Choroid plexus epithelial cell (primary cell): ENCODE measurements at places on chromosomes 11 and 22.
A peak's percentile ranks its signal among the peaks of the same experiment; 100 is the strongest.

DNA sequence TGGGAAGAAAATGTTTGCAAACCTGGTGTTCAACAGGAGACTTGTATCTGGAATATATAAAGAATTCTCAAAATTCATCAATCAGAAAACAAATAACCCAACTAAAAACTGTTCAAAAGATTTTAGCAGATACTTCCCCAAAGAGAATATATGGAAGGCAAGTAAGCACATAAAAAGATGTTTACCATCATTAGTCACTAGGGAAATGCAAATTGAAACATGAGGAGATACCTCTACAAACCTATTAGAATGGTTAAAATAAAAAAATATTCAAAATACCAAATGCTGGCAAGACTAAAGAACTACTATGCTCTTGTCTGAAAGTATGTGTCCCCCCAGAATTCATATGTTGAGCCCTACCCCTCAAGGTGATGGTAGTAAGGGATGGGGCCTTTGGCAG, 8.6 kb downstream of the EXPH5 start:
- DNase-seq: no peak

DNA sequence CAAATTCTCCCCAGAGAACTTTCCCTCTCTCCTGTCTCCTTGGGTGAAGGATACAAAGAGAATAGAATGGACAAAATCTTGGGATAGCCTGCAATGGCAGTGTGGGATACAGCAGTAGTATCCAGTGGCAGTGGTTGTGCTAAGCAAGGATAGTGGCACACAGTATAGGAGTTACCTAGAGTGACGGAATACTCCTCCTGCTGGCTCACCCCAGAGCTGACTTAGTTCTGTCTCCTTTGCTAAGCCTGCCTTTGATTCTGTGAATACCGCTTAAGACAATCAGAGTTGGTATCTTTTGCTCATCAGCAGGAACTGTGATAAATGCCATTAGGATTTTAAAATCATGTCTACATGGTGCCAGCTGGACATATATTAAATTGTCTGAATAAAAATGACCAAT, 404.3 kb downstream of the JRKL start:
- DNase-seq: no peak

- DNase-seq: peak; percentile 12
Observed at GRCh38 chr22:28506150-28506535, 173.5 kb downstream of the TTC28 start.

DNA sequence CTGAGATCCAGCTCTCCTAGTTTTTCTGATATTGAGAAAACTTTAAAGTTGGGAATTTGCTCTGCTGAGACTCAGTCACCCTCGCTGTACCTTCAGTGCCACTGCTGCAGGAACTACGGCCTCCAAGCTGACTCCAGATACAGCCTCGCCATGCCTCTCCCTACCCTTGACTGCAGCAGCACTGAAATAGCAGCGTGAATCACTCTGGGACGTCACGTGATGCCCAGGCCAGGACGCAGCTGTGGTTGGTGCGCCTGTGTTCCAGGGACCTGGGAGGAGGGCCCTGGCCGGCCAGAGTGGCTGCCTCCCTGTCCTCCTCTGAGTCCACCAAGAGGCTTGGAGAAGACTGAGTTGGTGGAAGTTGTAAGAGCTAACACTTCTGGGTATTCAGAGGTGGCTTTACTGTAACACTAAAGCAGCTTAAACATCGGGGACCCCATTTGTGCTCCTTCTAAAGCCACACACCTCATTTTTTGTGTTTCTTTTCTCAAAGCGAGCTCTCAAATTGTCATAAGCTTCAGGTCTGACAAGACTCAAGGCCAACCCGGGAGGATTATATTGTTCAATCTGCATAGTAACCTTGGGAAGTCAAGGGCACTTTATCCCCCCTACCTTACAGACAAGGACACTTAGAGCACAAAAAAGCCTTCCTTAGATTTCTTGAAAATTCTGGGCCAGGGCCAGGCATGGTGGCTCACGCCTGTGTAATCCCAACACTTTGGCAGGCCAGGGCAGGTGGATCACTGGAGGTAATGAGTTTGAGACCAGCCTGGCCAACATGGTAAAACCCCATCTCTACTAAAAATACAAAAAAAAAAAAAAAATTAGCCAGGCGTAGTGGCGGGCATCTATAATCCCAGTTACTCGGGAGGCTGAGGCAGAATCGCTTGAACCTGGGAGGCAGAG, 4.2 kb upstream of the STIP1 start:
- peak; percentile 95 for DNase-seq

- peak; percentile 23 for DNase-seq
Observed at GRCh38 chr11:12016246-12016645, 7.8 kb upstream of the DKK3 start.
